ENCODE measurements at places on chromosomes 4 and X.
A peak's percentile ranks its signal among the peaks of the same experiment; 100 is the strongest.

GRCh38 chr4:22190855-22191254, 242.3 kb upstream of the KCNIP4 start:
- no peak for DNase-seq

DNA sequence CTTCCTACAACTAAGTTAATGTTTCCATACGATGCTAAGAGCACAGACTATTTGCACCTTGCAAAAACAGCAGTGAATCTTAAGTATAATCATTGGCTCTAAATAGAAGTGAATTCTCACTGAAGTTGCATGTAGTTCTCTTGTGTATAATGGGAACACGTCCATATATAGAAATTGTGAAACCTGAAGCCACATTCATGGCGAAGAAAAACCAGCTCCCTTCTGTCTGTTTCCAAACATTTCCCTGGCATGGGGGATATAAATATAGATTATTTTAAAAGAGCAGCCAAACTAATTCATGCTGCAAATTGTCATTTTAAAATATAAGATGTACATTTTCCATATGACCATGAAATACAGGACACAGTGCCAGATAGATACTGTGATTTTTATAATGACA, 71.1 kb downstream of the TRAM1L1 start:
- DNase-seq, result no peak

DNA sequence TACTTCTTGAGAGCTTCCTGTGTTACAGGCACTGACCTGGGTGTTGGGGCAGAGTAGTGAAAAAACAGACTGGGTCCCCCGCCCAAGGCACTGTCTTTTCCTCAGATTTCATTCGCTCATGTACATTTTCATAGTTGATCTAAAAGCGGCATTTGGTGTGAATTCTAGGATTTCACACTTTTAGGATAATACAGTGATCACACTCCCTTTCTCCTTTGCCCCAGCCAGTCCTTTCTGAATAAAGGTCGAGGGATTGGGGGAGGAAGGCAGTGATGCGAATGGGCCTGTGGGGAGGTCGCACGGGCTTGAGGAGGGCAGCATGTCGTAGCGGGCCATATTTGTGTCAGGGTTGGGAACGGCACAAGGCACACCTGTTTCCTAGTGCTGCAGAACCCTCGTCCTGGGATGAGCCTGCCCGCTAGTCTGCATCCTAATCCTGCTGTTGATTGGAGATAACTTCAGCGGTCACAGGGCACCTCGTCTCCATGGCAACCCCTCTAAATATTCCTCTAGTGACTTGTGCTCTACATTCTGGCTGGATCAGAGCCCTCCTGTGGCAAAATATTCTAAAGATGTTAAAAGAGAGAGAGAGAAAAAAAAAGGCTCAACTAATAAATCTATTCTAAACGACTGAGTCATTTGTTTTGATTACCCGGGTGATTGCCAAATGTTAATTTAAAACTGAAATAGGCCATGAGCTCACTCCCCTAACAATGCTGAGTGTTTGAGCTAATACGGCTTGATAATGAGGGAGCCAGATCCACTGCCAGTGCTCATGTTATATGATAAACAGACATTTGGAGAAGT, 21.8 kb downstream of the FHL1 start:
- DNase-seq, result no peak

DNA sequence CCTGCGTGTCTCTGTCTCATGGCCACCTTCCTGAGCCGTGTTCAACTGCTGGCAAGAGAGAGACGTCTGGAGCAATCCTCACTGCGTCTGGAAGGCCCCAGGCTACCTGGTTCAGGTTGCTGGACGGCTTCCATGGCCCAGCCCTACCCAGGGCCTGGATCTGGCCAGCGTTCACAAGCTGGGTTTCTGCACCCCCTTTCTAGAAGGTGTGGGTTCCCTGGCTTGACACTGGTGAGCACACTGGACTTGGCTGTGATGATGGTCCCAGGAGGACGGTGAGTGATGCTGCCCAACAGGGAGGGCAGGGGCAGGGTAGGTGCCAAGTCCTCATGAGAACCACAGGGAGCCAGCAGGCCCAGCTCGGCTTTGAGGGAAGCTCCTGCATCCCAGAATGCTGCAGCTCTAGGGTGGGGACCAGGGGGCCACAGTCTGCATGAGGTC, 63.4 kb downstream of the HTRA3 start:
- no peak for DNase-seq

DNA sequence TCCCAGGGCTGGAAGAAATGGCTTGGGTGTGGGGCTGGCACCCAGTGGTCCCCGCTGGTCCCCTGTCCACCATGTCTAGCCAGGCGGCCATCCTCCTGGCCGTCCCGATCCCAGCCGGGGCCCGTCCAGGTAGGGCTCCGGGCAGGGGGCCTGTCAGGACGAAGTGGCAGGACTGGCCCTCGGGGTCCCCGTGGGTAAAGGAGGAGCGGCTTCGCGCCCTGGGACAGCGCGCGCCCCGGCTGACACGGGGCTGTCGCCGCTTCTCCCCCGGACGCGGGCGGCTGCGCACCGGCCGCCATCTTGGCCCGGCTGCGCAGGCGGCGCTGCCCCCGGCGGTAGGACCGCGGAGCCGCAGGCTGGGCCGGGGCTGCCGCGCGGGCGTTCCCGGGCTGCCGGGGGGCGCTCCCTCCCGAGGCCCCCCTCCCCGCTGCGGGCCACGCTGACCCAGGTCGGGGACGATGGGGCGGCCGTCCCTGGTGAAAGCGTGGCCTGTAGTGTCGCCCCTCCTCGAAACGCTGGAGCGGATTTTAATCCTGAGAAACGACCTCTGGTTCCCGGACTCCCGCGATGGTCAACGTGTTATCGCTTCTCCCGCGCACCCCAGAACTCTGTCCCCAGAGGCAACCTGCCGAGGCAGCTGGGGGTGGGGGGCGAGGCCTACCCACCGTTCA, 60.4 kb upstream of the BCOR start:
- peak; percentile 46 for DNase-seq

- no peak for DNase-seq
Measured at GRCh38 chrX:30938295-30938694, 49.2 kb upstream of the TAB3 start.

DNA sequence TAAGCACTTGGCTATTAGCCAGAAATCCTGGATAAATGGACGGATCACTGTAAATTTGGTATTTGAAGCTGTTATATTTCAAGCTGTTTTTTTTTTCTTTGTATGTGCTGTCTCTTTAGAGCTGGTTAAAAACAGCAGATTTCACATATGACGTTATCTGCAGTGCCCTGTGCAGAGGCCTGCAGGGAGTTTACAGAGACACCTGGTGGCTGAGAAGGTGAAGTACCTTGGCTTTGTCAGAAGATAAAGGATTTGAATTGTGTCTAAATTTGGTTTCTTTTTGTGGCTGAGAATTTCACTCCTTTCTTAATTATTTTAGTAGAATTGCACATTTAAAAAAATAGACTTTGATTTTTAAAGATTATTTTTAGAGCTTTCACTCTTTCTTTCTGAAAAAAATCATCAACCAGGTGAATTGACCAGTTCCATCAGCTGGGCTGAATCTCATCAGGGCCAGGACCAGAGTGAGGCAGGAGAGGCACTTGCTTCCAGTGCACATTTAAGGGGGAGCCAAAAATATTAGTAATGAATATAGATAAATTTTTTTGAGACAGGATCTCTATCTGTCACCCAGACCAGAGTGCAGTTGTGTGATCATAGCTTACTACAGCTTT, 9.6 kb upstream of the CHRNA9 start:
- DNase-seq, result peak; percentile 59

DNA sequence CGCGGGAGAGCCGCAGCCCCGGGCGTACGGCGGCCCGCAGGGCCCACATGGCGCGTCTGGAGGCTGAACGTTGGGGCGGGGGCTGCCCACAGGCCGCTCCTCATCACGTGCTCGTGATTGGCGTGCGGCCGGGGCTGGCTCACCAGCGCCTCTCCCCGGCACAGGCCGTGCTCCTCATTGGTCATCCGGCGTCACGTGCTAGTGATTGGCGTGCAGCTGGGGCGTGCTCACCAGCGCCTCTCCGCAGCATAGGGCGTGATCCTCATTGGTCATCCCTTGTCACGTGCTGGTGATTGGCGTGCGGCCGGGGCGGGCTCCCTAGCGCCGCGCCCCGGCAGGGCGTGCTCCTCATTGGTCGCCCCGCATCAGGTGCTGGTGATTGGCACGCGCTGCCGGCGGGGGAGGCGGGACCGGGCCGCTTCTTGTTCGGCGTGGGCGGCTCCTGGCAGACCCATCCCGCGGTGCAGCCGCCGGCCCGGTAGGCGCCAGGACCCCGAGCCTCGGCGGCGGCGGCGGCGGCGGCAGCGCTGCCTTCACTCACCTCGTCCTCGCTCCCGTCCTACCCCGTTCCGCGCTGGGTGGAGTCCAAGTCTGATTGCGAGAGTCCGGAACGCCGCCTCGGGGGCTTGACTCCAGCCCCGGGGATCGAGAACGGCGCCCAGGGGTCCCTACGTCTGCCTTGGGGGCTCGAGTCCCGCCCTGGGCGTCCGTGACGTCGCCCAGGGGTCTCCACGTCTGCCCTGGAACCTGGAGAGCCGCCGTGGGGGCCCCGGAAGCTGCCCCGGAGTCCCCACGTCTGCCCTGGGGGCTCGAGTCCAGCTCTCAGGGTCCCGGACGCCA, at the start of gene GTPBP6:
GTPBP6 (minus strand) TSS at position 58 of the 840 bp plus-strand sequence; CDS start at position 49, 9 bp downstream.
- peak; percentile 97 for DNase-seq

GRCh38 chr4:158327525-158327924, 117.2 kb downstream of the TMEM144 start:
- DNase-seq, result no peak

GRCh38 chr4:150343796-150344195, 238.2 kb upstream of the MAB21L2 start:
- DNase-seq, result no peak

GRCh38 chr4:8067274-8067936, 91.2 kb downstream of the ABLIM2 start:
- no peak for DNase-seq

DNA sequence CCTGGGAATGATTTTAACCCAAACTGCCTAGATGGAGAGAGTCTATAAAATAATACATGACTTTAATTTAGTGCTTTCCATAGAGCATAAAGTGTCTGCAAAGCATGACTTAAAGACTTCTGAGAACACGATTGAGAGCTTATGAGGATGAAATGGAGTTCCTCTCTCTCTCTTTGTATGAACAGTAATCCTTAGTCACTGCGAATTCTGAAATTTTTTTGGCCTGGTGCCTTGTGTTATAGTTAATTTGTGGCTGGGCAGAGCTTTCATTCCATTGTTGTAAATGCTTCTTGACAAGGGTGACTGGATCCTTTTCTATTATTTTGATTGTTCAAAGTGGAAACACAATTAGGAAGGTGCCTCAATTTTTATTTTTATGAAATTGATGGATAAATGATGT, 179.5 kb downstream of the CEP135 start:
- DNase-seq, result no peak

DNA sequence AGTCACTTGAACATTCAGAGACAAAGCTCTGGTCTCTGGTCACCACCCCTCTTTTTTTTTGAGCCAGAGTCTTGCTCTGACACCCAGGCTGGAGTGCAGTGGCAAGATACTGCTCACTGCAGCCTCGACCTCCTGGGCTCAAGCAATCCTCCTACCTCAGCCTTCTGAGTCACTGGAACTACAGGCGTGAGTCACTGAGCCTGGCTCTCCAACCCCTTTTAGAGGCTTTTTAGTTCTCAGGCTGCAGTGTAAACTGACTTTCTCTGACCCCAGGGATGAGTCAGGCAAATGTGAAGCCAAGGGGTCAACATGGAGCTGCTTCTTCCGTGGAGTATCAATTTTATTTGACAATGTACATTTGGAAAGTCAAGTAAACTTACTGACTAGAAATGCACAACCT, 229.2 kb downstream of the PTTG2 start:
- peak; percentile 20 for DNase-seq

DNA sequence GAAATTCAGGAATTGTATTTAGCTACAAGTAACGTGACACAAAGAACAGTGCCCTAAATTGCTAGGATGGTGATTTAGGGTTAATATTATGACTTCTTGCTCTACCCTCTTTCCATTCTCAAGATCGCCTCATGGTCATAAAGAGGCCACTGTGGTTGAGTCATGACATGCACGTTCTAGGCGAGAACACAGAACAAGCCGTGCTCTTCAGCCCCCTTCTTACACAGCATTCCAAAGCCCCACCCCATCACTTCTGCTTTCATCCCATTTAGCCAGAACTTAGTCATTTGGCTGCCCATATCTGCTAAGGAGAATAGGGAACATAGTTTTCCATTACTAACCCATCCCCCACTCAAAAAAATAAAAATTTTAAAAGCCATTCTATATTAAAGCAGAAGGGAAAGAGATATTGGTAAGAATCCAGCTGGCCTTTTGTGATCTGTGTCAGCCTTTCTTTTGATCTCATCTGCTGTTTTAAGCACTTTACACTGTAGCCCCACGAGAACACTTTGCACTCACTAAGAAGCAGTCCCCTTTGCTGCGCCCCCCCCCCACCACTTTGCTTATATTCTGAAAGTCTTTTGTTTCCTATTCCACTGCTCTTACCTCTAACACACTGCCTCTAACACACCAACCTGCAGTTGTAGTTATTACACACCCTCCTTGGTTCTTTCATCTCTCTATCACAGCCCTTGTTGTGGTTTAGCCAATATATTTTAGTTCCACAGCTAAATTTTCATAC, 28.4 kb downstream of the NPNT start:
- no peak for DNase-seq

- DNase-seq, result no peak
Measured at GRCh38 chr4:159098482-159099127, 4.3 kb upstream of the RAPGEF2 start.

DNA sequence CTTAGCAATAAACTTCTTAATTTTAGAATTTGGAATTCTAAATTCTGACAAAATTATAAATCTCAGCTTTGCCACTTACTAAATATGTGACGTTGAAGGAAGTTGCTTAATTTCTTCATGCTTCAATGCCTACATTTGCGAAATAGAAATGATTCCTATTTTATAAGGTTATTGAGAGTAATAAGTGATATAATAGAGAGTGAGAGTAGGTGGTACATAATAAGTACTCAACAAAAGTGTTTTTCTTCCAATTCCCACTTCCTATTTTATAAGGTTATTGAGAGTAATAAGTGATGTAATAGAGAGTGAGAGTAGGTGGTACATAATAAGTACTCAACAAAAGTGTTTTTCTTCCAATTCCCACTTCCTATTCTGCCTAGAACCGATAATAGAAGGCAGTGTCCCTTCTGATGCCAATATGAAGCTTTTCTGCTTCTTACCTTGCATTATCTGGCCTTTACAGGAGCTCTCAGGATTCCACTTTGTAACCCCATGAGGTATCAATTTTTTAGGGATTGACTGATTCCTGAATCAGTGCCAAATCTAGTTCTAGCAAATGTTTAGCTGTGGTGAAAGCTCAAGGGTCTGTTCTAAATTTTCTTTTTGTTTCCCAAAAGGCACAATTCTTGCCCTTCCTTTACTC, 31.4 kb downstream of the VSIG4 start:
- DNase-seq, result no peak

GRCh38 chr4:95548738-95549245, at the start of gene UNC5C:
TSS of gene UNC5C (minus strand) at chr4:95548973.
- no peak for DNase-seq

- no peak for DNase-seq
Measured at GRCh38 chrX:28223991-28224390, 242.7 kb upstream of the DCAF8L1 start.

All from stimulated activated naive CD8-positive, alpha-beta T cell treated with anti-CD3 and anti-CD28 coated beads, Interleukin-15, Interleukin-2, amounts not matched to agents 100 U/mL and 50 U/mL, for 24 hours (primary cell).